ENCODE measurements at places on chromosomes 4 and X. TPM values are rescaled to one million over a fixed set of nuclear protein-coding genes. Genes with fewer than 3 reads are reported as not detected.

HTN3 gene
- not detected for total RNA-seq

MAGEA12 gene
- 15.5 TPM for total RNA-seq

- DNase-seq: no peak
These were observed 1045.9 kb upstream of the SLIT2 start for GRCh38 chr4:19205853-19206252.

SFRP2 gene
- 11.9 TPM for total RNA-seq

DNA sequence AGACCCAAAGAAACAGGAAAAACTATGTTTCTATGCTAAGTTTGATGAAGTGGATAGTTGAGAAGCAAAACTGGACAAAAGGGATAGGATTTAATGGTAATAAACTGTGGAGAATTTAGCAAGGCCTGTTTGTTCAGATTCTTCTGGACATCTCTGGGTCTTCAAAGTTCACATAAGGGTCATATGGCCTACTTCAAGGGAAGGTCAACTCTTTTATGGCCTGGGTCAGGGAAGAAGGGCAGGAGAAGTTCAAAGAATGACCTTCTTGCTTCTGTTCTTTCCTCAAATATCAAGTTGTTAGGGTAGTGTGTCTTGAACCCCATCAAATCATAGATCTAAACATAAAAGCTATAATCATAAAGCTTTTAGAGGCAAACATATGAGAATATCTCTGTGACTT, 102.7 kb downstream of the SOWAHB start:
- no peak for DNase-seq

- DNase-seq: no peak
These were observed 95.7 kb downstream of the SPANXN4 start for GRCh38 chrX:143121477-143121876.

- no peak for DNase-seq
These were observed 63.7 kb downstream of the SORCS2 start for GRCh38 chr4:7255996-7256395.

GRCh38 chr4:107276052-107276451, 239.9 kb upstream of the DKK2 start:
- DNase-seq: no peak

- DNase-seq: no peak
These were observed 30.8 kb downstream of the RTL5 start for GRCh38 chrX:72100824-72101351.

- no peak for DNase-seq
These were observed 231.5 kb upstream of the DIAPH2 start for GRCh38 chrX:96453139-96453538.

LINC00632 gene
- 22.6 TPM for total RNA-seq

- DNase-seq: no peak
These were observed 137.8 kb downstream of the CEP135 start for GRCh38 chr4:56086561-56086960.

SRPX2 gene
- total RNA-seq: 58.5 TPM

STBD1 gene
- total RNA-seq: 6.2 TPM

DNA sequence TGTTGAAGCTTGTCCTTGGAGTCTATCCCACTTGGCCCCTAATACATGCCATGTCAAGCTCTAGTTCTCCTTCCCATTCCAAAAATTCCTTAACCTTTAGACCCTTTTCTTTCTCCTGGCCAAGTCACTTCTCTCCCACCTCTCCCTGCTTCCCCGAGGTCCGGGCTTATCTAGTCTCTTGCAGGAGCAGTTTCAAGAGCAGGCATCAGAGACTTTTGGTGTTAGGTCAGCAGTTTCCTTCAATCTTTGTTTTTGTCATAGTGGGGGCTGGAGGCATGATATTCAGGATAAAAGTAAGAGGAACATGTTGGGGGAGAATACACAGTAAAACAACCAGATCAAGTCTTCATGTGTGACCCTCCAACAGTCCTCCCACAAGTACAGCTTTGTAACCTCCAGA, 11.5 kb upstream of the IDS start:
- no peak for DNase-seq

PLK4 gene
- total RNA-seq: 13.8 TPM

- DNase-seq: peak; percentile 57
These were observed 82.4 kb upstream of the MTM1 start for GRCh38 chrX:150486011-150486410.

UGT2B11 gene
- total RNA-seq: not detected

CTAG2 gene
- total RNA-seq: 1.1 TPM

CFAP97 gene
- 15.3 TPM for total RNA-seq
